ENCODE measurements at places on chromosomes 11 and 22.

GRCh38 chr11:13955971-13956421 is 6.5 kb upstream of the SPON1 start:
- peak; percentile 51 for DNase-seq

DNA sequence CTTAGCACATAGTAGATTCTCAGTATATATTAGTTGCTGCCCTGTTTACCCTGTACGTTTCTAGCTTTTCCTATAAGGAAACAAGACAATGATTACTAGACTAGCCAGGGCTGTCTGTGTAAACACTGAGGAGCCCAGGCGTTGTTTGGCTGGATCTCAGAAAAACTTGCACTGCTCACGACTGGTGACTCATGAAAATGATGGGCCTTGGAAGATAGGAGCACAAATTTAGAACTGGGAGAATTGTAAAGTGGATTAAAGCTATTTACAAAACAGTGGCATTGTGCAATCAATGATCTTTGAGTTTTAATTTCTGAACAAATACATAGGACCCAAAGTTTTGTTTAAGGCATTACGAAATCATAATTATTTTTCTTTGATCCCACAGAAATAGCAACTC is 276.9 kb downstream of the FAM76B start:
- no peak for DNase-seq

GRCh38 chr22:37893583-37893983 is 12.5 kb upstream of the MICALL1 start:
- DNase-seq = no peak

GRCh38 chr22:37263966-37264887 is 18.1 kb upstream of the CYTH4 start:
- peak; percentile 28 for DNase-seq

DNA sequence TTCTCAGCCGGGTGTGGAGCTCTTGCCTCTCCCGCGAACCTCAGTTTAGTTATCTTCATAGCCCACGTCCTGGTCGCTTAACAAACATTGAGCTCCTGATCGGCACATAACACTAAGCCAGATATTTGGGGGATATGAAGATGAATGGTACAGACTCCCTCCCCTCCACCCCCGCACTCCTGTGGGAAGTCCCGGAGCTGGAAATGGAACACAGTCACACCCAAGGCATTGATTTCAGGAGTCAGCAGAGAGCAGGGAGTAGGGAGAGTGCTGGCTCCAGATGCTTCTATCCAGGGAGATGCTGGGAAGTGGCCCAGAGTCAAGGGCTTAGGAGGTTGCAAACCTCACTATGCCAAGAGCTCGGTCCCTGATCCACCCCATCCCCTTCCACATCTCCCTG is 26.1 kb upstream of the CABP7 start:
- no peak for DNase-seq

DNA sequence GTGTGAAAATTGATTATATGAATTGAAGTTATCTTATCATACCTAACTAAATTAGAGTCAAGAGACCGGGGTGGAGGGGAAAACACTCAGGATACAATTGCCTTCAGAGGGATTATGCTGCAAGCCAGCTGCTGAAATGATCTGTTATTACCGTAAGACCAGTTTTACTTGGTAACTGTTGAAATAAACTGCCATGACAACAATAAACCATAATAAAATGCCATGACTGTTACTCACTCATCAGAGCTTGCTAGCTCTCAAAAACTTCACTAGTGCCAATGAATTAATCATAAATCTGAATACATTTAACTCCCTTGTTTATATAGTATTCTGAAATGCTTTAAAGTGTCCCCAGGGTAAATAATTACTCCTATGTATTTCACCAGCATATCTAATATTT is 68.2 kb downstream of the CASP12 start:
- DNase-seq = no peak

- DNase-seq = no peak
These were observed 154.2 kb downstream of the LDLRAD3 start for GRCh38 chr11:36098087-36098486.

DNA sequence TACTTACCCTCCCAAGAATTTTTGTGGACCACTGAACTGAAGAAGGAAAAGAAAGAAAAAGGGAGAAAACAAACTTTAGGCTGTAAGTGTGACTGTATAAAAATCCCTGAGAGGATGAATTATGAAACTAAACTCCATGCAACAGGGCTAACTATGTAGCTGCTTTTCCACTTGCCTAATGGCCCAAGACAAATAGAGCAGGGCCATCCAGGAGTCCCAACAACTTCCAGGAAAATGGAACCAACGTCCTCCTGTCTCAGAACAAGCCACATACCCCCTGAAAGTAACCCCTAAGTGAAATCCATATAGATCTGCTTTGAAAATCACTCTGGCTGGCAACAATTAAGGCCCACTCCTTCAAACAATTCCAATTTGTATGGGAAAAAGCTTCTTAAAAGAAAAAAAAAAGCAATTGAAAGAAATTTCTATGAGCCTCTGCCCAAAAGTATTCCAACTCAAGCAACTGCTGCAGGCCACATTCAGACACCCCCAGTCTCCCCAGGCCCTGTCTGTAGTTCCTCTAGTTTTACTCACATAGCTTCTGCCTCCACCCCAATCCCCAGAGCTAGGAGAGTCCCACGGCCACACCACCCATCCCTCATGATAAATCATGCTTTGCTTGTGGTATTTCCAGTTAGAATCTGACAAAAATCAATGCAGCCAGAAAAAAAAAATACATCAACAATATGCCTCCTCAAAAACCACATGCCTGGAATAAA is 12.7 kb downstream of the RBFOX2 start:
- no peak for DNase-seq

DNA sequence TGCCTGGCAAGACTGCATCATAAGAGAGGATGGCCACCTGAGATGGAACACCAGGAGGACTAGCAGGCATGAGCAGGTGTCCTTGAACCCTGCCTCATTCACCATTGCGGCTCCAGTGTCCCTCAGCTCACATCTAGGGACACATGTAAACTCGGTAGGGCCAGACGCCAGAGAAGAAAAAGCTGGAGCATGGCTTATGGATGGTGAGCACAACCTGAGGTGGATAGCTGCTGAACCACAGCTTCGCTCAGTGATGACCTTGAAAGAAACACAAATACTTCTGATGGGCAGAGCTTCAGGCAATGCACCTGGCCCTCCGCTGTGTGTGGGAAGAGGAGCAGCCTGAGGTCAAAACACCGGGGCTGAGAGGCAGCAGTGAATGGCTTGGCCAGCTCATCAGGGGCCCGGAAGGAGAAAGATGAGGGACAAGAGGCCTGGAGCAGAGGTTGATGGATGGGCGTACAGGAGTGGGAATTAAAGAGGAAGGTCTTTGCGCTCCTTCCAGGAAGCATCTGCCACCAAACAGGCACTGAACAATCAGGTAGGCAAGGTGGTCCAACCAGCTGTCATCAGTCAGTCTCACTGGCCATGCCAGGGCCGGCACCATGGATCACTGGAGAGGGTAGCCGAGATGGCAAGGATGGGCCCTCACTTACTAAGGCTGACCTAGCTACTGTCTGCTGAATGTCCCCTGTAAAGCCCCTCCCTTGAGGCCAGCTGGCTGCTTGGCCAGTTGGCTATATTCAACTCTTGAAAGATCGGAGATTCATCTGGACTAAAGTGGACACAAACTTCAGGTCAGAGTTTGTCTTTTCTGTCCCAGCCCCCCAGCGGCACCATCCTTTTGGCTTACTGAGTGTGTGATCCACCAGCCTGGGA is 89.7 kb downstream of the MYEOV start:
- no peak for DNase-seq

GRCh38 chr11:40030867-40031266 is 1428.6 kb downstream of the LRRC4C start:
- no peak for DNase-seq

DNA sequence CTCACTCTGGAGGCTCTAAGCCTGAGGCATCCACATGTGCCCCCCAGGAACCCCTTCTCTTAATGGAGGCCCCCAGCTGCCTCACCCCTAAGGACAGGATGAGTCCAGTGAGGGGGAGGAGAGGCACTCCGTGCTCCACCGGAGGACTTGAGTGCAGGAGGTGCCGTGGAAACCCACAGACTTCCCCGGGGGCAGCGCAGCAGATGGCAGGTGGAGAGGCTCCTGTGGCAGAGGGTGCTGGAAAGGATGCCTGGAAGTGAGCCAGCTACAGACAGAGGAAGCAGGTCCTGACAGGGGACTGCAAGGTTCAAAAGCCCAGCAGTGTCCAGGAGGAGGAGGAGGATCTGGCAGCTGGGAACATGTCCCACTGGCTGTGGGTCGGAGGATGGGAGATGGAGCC is 1384.0 kb downstream of the TBC1D22A start:
- no peak for DNase-seq

- DNase-seq = peak; percentile 72
These were observed 26.0 kb downstream of the IL10RA start for GRCh38 chr11:118012083-118012669.

- no peak for DNase-seq
These were observed 413.7 kb downstream of the TMEM135 start for GRCh38 chr11:87451395-87451794.

DNA sequence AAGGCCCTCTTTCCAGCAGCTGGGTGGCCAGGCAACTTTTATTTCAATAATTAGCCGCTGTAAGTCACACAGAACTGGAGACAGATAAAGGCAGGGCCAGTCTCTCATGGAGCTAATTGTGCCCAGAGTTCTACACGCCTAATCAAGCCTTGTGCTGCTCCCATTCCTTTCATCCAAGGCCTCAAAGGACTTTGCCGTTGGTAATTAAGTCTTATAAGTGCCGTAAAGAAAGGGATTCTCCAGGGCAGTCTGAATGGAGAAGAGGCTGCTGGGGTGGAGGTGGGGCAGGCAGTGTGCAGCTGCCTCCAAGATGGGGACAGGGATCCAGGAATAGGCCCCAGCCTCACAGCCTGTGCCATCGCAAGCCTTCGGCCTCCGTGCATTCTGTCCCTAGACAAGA is 357.9 kb downstream of the TENM4 start:
- no peak for DNase-seq

GRCh38 chr11:28303477-28304191 is 195.4 kb downstream of the METTL15 start:
- no peak for DNase-seq

GRCh38 chr11:80636999-80637398 is 1196.2 kb upstream of the TENM4 start:
- no peak for DNase-seq

DNA sequence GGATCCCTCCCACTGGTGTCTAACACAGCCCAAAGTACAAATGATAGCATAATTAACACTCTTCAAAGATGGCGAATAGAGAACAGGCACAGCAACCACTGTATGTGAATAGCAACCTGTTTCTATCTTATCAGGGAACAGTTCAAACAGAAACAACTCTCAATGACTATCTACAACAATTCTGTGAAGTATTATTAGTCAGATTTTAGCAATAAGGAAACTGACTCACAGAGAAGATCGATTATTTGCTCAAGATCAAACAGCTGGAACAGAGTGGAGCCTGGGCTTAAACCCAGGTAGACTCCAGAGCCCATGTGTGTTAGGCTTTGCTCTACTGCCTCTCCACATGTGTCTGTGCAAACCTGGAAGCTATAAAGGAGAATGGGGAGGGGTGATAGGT is 88.7 kb downstream of the C11orf58 start:
- DNase-seq = no peak

GRCh38 chr22:49015459-49015858 is 812.2 kb downstream of the BRD1 start:
- no peak for DNase-seq

- no peak for DNase-seq
These were observed 148.1 kb upstream of the BLID start for GRCh38 chr11:122264121-122264520.

- peak; percentile 65 for DNase-seq
These were observed 623 bp downstream of the NDUFS8 start for GRCh38 chr11:68031144-68031464.

- no peak for DNase-seq
These were observed 11.1 kb downstream of the C11orf91 start for GRCh38 chr11:33689501-33689900.

- DNase-seq = no peak
These were observed 32.2 kb upstream of the CARS1 start for GRCh38 chr11:3089236-3090061.

GRCh38 chr11:35089666-35090065 is 49.3 kb upstream of the CD44 start:
- no peak for DNase-seq

GRCh38 chr11:117898059-117898458 is 21.6 kb upstream of the FXYD6 start:
- no peak for DNase-seq

- DNase-seq = peak; percentile 60
These were observed 77.8 kb downstream of the UBASH3B start for GRCh38 chr11:122733318-122733717.

DNA sequence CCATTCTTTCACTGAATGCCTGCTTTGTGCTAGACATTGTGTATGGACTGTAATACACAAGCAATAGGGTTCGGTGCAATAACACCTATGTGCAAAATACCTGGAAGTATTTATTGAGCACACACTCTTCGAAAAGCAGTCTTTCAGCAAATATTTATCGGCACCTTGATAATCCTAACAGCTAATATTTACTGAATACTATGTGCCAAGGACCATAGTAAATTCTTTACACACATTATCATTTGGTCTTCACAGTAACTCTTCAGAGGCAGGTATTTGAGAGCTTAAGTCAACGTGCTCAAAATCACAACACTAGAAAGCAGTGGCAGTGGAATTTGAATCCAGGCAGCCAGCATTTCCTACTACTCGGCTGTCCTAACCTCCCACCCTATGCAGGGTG is 2.2 kb downstream of the B3GNT6 start:
- no peak for DNase-seq
